ENCODE measurements at places on chromosomes 5 and 9. TPM values are rescaled to one million over a fixed set of nuclear protein-coding genes. Genes with fewer than 3 reads are reported as not detected.

DNA sequence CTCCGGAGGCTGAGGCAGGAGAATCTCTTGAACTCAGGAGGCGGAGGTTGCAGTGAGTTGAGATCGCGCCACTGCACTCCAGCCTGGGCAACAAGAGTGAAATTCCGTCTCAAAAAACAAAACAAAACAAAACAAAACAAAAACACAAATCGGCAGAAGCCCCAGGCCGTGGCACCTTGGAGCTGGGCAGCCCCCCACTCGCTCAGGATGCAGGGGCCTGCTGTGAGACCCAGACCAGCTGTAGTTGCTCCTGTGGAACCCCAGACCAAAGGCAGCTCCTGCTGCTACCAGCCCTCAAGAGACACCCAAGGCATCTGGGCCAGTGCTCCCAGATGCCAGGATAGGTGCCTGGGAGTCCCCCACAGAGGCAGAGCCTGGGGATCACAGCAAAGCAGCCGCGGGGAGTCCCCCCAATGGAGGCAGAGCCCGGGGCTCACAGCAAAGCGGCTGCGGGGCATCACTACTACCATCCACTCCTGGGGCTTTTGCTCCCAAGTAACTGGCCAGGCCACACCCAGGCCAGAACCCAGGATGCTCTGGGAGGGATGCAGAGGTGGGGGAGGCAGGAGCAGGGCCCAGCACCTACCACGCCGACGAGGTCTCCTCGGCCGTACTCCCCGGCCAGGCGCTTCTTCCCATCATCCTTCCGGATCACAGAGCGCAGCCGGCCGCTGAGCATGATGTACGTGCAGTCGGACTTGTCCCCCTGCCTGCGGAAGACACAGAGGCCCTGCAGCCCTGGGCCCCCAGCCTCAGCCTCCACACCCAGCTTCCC lies 37.7 kb upstream of the NSMF start:
- DNase-seq: no peak

DNA sequence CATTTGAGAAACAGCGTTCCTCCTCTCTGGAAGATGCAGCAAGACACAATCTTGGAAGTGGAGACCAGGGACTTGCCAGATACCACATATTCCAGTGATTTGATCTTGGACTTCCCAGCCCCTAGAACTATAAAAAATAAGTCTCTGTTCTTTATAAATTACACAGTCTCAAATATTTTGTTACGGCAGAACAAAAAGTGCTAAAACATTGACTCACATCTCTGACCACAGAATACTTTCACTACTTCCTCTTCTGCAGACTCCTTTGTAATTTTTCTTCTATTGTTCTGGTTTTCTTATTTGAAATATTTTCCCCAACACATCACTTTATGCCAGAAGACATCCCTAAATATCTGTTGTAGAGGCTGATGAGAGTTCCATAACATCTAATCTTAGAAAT lies 706.1 kb upstream of the CDH18 start:
- no peak for DNase-seq

DNA sequence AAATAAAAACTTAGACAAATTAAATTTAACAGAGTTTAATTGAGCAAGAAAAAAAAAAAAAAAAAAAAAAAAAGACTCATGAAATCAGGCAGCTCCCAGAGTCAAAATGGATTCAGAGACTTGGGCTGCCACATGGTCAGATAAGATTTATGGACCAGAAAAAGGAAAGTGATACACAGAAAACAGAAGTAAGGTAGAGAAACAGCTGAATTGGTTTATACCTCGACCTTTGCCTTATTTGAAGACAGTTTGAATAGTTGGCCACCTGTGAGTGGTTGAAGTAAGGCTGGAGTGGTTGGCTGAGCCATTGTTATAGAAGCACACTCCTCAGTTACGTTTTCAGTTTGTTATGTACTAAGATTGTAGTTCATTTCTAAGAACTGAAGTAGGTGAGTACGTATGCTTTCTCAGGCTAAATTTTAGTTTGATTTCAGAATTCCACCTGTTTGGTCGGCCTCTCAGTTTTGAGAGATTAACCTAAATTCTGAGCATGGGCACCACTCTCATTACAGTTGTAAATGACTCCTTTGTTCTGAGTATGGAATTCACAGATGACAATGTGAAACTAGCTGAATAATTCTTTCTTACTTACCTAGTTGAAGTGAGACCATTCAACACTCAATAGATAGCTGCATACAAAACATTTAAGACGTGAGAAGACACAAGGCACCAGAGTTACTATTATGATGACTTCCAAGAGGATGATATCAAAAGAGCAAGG lies 149.0 kb downstream of the AOPEP start:
- no peak for DNase-seq

DNA sequence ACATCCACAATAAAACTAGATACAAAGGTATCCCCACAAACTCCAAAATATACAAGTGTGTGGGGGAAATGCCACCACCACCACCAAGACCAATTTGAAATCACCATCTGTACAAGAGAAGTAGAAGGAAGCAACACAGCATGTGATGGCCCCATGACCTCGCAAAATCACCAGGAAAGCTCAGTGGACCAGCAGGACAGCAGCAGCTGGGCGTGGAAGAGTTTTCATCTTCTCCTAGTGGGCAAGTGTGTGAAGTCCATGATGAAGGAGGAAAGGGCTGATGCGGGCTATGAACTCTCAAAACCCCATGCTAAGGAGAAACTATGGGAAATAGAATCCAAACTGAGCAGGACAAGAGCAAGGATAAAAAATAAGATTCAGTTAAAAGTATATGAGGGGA lies 58.1 kb downstream of the GOLPH3 start:
- no peak for DNase-seq

The LTC4S gene
- 5.8 TPM for polyA plus RNA-seq

GRCh38 chr9:17571825-17572224 lies 7.0 kb upstream of the SH3GL2 start:
- no peak for DNase-seq
